Mucosa of gallbladder (tissue), 1 donor: ENCODE measurements at places on chromosomes 6 and 20.

GRCh38 chr6:12967686-12968085 lies 251.1 kb downstream of the PHACTR1 start:
- no peak for DNase-seq

DNA sequence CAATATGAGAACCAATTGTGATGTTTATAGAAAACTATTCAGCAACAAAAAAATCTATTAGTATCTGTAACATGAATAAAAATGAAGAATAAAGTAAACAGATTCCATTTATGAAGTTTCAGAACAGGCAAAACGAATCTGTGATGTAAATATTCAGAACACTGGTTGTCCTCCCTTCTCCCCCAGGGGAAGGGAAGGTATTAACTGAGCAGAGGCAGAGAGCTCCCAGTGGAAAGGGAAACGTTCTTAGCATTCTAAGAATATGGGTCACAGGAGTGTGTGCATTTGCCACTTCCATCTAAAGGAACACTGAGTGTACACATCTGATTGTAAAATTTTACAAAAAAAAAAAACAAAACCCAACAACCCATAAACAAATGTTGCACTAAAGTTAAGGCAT lies 23.1 kb downstream of the SPAG4 start:
- no peak for DNase-seq

- DNase-seq = peak; percentile 33
Observed at GRCh38 chr6:52213127-52213526, 27.0 kb downstream of the IL17A start.

DNA sequence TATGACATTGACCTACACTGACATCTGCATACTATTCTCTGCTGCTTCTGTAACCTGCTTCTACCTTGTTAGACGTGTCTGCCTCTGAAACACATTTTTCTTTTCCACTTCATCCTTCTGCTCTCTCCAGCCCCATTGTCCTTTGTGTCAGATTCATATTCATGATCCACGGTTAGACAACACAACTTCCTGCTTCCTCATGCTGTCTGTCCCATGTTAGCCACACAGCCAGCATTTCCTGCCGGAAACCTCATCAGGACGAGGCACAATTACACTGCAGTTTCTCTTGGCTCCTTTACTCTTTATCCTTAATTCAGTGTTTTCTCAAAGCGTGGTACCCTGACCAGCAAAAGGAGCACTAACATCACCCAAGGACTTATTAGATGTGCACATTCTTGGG lies 150.2 kb downstream of the TBC1D7 start:
- DNase-seq = no peak

DNA sequence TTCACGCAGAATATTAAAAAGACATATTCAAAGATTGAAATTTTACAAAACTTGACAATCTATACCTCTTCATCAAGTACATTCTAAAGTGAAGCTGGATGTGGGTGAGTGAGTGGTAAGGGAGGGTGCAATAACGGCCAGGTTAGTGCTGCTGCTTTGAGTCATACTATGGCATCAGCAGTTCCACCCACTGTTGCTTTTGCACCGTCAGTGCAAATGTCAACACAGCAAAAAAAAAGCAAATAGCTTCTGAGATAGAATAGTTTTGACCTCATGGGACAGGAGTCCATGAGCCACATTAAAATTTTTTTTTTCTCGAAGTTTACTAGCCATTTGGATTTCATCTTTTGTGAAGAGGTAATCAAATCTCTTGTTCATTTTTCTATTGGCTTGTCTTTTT lies 31.8 kb downstream of the PSMF1 start:
- DNase-seq = no peak
